ENCODE measurements at places on chromosomes 1 and 21. TPM values are rescaled to one million over a fixed set of nuclear protein-coding genes. Genes with fewer than 3 reads are reported as not detected.

CGN gene
- total RNA-seq = 51.4 TPM

ETNK2 gene
- total RNA-seq = 213 TPM

ARTN gene
- 0.58 TPM for total RNA-seq

MDM4 gene
- total RNA-seq = 27.4 TPM

BACE2 gene
- total RNA-seq = 4.1 TPM

DNA sequence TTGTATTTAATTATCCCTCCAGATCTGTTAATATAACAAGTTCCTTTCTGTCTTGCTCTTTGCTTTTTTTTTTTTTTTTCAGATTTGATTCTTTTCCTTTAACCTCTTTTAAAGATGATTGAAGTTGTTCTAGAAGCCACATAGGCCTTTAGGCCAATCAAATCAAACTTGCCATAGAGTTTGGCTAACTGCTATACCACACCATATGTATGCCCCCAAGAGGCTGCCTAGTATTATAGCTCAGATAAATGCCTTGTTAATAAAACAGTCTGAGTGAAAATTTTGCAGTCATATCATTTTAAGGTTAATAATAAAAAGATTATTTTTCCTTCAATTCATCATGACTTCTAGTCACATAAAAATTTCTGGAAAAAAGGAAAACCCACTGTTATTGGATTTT lies 696.0 kb upstream of the CHRM3 start:
- no peak for DNase-seq

GRCh38 chr1:208825300-208825699 lies 581.1 kb upstream of the PLXNA2 start:
- DNase-seq = no peak

GRCh38 chr21:41024341-41024740 lies 143.6 kb upstream of the BACE2 start:
- no peak for DNase-seq

GRCh38 chr1:7940745-7941436 lies at the start of gene TNFRSF9:
TSS of gene TNFRSF9 (minus strand) at chr1:7940839. CDS start at chr1:7939994, 845 bp downstream.
- no peak for DNase-seq

- DNase-seq = no peak
Measured at GRCh38 chr1:239814306-239814881, 277.3 kb upstream of the FMN2 start.

- no peak for DNase-seq
Measured at GRCh38 chr1:91798740-91799139, 87.2 kb downstream of the TGFBR3 start.

DNA sequence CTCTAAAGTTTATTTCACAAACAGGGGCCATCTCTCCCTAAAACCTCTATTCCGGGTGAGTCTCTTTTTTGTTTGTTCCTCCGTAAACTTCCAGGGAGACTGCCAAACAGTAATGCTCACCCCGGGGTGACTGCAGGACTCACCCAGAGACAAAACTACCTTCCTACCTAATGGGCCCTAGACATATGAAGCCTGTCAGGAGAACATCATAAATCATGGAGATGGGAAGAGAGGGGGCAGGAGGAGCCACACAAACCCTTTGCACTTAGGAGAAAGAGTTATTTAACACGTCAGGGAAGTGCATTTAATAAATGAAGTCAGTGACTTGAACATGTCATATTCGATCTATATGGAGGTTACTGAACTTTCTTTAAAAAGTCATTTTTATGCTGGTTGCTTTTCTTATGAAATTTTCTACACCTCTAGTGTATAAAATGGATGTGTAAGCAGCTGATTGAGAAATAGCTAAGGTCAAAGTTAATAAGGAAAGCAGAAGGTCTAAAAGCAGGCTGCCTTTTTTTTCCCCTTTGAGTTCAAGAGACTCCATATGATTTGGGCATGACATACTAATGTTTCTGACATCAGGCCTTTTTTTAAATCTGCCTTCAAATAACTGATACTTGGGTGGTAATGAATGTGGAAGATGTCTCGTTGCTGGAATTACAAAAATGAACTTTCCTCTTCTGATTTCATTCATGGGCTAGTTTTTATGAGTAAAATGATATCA lies 286.9 kb upstream of the USP25 start:
- no peak for DNase-seq

DNA sequence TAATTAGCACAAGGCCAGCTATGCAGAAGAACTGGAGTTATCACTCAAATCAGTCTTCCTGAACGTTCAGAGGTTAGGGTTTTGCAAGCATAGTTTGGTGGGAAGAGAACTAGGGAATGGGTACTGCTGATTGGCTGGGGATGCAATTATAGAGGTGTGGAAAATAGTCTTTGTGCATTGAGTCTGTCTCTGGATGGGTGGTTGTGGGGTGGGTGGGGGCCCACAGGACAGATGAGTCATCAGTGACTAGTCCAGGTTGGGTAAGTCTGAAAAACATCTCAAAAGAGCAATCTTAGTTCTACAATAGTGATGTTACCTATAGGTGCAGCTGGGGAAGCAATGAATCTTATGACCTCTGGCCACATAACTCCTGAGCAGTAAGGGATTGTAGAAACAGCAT lies 89.7 kb upstream of the HMCN1 start:
- no peak for DNase-seq

Data from left lobe of liver (tissue), 2 donors.